ENCODE measurements at places on chromosomes 13 and 19. TPM values are rescaled to one million over a fixed set of nuclear protein-coding genes. Genes with fewer than 3 reads are reported as not detected.

- H3K36me3 ChIP-seq: no peaks in the 10 kb centered on the region
- no peak overlapping the region for H3K4me3 ChIP-seq
- H3K27ac ChIP-seq: no peak overlapping the region
- H3K27me3 ChIP-seq: no peaks in the 10 kb centered on the region
These were observed 1116.2 kb downstream of the DIAPH3 start for GRCh38 chr13:59047546-59047945.

DNA sequence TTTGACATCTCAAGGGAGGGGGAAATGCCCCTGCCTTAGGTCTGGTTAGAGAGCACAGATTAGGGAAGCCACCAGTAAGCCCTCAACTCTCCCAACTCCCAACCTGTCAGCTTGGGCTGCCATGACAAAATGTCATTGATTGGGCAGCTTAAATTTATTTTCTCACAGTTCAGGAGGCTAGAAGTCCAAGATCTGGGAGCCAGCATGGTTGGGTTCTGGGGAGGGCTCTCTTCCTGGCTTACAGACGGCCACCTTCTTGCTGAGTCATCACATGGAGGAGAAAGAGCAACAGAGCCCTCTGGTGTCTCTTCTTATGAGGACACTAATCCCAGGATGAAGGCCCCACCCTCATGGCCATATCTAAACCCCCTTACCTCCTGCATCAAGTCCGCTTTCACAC, 24.2 kb downstream of the C19orf12 start:
- peak; percentile 78 for DNase-seq
- no peaks in the 10 kb centered on the region for H3K27me3 ChIP-seq
- H3K4me3 ChIP-seq: no peak overlapping the region
- peaks cover 38% of the 10 kb centered on the region for H3K4me1 ChIP-seq
- H3K36me3 ChIP-seq: peaks cover 10% of the 10 kb centered on the region

DNA sequence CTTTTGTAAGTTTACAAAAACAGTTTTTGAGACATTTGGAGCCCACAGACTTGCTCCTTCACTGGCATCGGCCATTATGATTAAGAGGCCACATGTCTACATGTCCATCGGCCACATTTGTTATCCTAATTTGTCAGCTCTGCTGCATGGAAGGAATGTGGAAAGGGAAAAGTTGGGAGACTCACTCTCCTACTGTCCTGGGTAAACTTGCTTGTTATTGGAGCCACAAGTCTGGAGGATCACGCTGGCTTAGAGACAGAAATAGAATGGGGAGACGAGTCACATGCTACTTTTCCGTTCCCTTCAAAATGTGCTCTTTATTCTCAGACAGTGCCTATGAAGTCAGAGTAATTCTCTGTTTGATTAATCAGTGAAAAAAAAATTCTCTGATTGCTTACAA, 741.2 kb upstream of the PCDH9 start:
- no peak for DNase-seq
- H3K4me1 ChIP-seq: no peaks in the 10 kb centered on the region
- no peaks in the 10 kb centered on the region for H3K36me3 ChIP-seq

- H3K4me3 ChIP-seq: no peak overlapping the region
- no peak overlapping the region for H3K27ac ChIP-seq
- H3K36me3 ChIP-seq: peaks cover 2% of the 10 kb centered on the region
- no peak for DNase-seq
- H3K4me1 ChIP-seq: no peaks in the 10 kb centered on the region
- no peaks in the 10 kb centered on the region for H3K27me3 ChIP-seq
These were observed 441.1 kb upstream of the HTR2A start for GRCh38 chr13:47337781-47338507.

ZNF160 gene
- total RNA-seq: 35.7 TPM

URAD gene
- not detected for total RNA-seq

All from activated CD8-positive, alpha-beta memory T cell treated with anti-CD3 and anti-CD28 coated beads, Interleukin-2, amount 10 ng/mL, durations not matched to agents 7 days and 5 days (primary cell).